ENCODE measurements at places on chromosomes 1 and 21. TPM values are rescaled to one million over a fixed set of nuclear protein-coding genes. Genes with fewer than 3 reads are reported as not detected.
A peak's percentile ranks its signal among the peaks of the same experiment; 100 is the strongest.

GRCh38 chr1:89739013-89739843 lies 81.6 kb upstream of the LRRC8D start:
- peak; percentile 65 for DNase-seq

The TSPAN2 gene
- total RNA-seq, result 0.86 TPM

DNA sequence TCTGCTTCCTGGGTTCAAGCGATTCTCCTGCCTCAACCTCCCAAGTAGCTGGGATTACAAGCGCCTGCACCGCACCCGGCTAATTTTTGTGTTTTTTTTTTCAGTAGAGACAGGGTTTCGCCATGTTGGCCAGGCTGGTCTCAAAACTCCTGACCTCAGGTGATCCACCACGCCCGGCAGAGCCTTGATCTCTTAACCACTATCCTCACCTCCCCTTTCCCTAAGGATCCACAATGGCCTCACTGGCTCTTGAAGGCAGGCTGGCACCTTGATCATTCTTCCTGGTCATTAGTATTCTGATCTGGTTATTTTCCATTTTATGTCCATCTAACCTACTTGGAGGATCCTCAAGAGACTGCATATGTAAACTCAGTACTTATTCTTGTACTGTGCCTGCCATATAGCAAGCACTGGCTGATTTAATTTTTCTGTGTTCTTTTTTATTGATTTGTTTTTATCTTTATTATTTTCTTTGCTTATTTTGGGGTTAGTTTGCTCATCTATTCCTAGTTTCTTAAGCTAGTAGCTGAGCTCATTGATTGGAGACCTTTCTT lies 6.3 kb downstream of the RCC1 start:
- DNase-seq, result no peak

The HES2 gene
- total RNA-seq, result 0.74 TPM

DNA sequence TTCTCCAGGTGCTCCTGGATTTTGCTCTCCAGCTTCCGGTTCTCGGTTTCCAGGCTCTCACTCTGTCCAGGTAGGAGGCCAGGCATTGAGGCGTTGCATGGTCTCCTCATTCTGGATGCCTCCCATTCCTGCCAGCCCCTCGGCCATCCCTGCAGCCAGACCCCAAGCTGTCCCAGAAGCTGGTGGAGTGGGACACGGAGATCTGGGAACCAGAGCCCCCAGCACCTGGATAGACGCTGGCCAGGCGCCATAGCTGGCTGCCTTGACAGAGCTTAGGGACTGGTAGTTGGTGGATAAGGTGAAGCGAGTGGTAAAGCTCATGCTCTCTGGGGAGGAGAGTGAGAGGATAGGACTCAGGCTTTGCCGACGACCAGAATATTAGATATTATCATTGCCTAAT lies 29.6 kb downstream of the RAP1A start:
- DNase-seq, result no peak

GRCh38 chr1:225883616-225884265 lies 1.6 kb upstream of the TMEM63A start:
- DNase-seq, result peak; percentile 41

DNA sequence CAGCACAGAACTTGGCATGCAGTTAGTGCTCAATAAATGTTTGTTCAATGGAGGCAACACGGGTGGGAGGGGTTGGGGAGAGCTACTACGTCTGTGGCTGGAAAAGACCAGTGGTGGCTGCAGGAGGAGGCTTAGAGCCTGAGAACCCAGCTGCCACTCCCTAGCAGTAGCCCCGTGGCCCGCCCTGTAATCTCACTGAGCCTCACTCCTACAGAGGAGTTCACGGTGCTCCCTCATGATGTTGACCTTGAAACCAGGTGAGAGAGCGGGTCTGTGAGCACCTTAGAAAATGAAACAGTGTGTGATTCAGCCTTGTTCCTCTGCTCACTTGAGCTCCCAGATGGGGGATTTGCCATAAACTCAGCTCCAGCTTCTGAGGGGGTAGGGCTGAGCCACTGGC lies 299.6 kb downstream of the NPHP4 start:
- no peak for DNase-seq

- no peak for DNase-seq
Measured at GRCh38 chr1:178620584-178621475, 104.2 kb upstream of the RALGPS2 start.

- no peak for DNase-seq
Measured at GRCh38 chr1:30741239-30741894, 16.2 kb downstream of the LAPTM5 start.

The CR1 gene
- total RNA-seq, result not detected

DNA sequence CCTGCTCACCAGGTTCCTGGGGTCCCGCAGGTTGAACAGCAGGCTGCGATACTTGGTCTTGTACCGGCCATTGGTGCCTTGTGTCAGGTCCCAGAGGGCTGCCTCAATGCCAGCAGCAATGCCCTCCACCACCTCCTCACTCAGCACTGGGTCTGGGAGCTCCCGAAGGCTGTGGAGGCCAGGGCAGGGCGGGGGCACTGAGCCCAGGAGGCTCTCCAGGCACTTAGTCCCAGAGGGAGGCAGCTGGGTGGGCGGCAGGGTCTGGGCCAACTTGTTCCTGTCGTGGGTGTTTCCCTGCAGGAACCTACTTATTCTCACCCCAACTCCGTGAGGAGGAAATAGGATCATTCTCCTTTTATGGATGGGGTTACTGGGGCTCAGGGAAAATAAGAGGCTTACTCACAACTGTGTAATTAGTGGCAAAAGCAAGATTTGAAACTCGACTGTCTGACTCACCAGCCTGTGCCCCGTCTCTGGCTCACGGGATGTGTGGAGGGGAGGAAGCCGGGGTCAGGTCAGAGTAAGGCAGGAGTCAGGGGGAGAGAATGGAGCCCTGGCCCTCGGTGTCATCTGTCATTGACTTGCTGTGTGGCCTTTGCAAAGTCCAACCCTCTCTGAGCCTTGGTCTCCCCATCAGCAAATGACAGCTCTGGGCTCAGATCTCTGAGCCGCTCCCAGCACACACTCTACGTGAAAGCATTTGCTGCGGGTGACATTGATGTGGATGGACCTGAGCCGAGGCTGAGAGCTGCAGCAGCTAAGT lies 17.2 kb downstream of the SPOCD1 start:
- DNase-seq, result peak; percentile 56

GRCh38 chr1:166703726-166704462 lies 135.4 kb upstream of the POGK start:
- DNase-seq, result no peak

The IL22RA1 gene
- total RNA-seq, result not detected

The SLAMF6 gene
- total RNA-seq, result 55.5 TPM

DNA sequence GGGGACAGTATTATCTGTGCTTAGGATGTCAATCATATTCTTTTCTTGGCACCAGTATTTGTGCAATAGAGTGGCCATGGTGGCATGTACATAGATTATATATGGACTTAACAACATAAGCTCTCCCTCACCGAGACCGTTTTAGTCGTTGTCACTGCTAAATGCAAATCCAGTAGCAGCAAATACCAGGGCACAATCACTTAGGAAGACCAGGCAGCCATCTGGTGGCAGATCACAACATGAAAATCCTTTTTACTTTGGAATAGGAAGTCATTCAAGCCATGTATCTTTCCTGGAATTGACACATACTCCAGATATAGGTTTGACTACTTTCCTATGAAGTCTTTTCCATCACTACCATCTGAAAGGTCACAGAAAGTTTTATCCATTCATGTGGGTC lies 53.2 kb upstream of the C1orf87 start:
- DNase-seq, result no peak

The WLS gene
- not detected for total RNA-seq

DNA sequence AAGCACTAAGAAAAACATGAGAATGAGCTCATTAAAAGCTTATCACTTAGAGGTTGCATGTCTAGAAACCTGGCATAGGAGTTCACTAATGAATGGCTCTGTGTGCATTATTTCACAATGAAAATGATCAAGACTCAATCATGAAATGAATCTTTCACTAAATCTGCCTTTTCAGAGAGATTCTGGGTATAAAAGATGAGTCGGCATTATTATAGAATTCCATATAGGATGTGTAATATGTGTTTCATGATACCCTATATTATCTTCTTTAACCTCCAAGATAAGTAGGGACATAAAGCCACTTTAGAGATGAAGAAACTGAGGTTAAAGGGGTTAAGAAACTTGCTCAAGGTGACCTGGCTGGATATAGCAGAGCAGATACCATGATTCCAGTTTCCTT lies 368.1 kb downstream of the DUSP10 start:
- DNase-seq, result no peak

The SH2D1B gene
- not detected for total RNA-seq

The PRR9 gene
- not detected for total RNA-seq

The C21orf58 gene
- total RNA-seq, result 23.9 TPM

The IFNLR1 gene
- total RNA-seq, result 4.6 TPM

The RNF186 gene
- not detected for total RNA-seq

GRCh38 chr1:110283677-110284076 lies 55.5 kb upstream of the RBM15 start:
- no peak for DNase-seq

- no peak for DNase-seq
Measured at GRCh38 chr1:215273838-215274516, 191.4 kb downstream of the KCNK2 start.

- DNase-seq, result no peak
Measured at GRCh38 chr1:86421601-86422280, 2.2 kb upstream of the CLCA2 start.

DNA sequence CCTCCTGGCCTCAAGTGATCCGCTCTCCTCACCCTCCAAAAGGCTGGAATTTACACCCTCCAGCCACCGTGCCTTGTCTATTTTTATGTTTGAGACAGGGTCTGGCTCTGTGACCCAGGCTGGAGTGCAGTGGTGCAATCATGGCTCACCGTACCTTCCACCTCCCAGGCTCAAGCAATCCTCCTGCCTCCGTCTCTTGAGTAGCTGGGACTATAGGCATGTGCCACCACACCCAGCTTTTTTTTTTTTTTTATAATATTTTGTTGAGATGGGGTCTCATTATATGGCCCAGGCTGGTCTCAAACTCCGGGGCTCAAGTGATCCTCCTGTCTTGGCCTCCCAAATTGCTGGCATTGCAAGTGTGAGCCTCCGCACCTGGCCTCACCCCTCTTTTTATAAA lies 38.8 kb downstream of the TRPM2 start:
- no peak for DNase-seq

- no peak for DNase-seq
Measured at GRCh38 chr1:59015708-59016107, 231.9 kb upstream of the JUN start.

The TP73 gene
- 0.43 TPM for total RNA-seq

DNA sequence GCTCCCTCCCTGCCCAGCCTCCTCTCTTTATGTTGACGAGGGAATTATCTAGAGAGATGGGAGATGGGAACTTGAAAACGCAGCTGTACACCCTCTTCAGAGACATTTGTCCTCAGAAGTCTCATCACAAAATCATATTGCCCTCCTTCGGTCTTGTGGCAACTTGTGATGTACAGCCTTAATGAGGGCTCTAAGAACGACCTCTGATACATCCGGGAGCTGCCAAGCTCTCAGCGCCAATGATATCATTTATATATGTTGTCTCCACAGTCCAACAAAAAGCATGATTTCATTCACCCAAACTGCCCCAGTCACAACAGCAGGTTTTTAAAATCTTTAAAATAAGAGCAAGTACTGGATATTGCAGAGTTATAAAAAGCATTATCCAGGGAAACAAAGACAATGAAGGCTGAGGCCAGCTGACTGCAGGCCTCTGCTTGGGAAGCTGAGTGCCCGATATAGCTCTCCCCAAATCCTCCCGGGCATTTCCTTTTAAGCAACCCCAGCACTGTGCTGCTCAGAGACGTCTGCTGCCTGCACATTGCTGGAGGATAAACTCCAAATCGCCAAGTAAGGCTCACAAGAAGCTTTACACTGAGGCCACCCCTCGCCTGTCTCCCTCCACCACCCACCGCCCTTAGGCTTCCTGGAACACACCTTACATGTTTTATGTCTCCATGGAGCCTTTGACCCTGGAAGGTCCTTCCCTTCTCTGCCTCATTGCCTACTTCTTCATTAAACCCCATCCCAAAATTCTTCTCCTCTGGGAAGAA lies 236.1 kb downstream of the C1orf94 start:
- DNase-seq, result no peak

The SLC44A5 gene
- 0.74 TPM for total RNA-seq

The TRIM45 gene
- total RNA-seq, result 0.17 TPM

The ZBTB40 gene
- 11.5 TPM for total RNA-seq

DNA sequence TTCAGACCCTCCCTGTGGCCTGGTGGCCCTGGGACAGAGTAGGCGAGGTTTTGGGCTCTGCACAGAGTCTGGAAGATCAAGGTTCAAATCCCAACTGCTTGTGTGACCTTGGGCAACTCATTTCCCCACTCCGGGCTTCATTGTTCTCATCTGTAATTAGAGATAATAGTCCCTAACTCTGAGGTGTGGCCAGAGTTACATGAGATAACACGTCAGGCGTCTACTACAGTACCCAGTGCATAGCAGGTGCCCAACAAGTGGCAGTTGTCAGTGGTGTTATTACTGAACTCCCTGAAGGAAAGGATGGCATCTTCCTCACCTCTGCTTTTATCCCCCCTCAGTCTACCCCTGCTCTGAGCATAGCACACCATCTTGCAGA lies 20.8 kb downstream of the RAP1GAP start:
- DNase-seq, result no peak

The CNR2 gene
- total RNA-seq, result not detected

DNA sequence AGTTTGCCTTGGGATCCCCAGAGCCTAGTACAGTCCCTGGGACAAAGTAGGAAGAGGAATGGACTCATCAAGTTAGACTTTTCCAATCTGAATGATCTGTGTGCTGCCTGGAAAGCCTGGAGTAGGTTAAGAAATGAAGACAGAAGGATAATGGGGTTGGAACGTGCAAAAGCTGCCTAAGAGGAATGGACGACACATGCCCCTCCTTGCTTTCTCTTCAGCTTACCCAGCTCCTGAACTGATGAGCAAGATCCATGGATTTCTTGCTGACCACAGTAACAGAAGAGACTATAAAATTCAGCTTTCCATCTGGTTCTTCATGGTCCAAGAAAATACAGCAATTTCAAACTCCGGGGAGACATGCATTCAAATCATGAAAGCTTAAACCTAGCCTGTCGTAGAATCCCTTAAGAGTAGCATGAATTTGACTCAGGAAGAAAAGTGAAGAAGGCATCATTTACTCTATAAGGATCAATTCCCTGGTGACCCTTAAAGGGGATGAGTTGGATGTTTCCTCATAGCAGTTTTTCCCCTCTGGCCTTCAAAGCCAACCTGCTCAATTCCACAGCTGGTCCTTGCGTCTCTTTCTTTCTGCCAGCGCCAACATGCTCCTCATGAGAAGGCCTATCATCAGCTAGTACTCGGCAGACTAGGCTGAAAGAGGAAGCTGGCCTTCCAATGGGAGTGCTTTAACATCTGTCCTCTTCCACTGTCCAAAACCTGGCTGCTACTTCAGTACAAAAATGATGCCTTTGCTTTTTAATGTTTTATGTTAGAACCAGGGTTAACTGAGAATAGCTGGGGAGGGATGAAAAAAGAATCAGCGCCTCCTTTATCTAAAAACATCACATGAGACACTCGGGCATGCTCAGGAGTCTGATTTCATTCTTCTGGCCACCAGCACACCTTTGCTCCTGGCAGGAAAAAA lies 5.7 kb upstream of the PEF1 start:
- DNase-seq, result no peak

The SLC30A10 gene
- not detected for total RNA-seq

DNA sequence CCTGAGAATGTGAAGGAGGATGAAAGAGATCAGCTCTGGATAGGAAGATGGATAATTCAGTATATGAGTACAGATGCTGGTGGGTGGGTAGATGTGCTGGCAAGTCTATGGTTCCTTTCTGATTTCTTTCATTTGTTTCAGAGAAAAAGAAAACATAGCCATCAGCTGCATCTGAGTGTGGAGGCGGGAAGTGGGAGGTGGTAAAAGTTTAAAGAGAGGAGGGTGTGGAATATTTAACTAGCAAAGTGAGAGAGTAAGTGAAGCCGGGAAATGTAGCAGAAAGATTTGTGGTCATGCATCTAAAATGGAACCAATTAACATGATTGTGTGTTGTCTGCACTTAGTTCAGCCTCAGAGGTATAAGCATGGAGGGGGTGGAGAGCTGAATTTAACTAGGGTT lies 16.4 kb downstream of the RPE65 start:
- no peak for DNase-seq

The MAST2 gene
- 21.7 TPM for total RNA-seq
